ENCODE measurements at places on chromosomes 2 and 18.
A peak's percentile ranks its signal among the peaks of the same experiment; 100 is the strongest.

DNA sequence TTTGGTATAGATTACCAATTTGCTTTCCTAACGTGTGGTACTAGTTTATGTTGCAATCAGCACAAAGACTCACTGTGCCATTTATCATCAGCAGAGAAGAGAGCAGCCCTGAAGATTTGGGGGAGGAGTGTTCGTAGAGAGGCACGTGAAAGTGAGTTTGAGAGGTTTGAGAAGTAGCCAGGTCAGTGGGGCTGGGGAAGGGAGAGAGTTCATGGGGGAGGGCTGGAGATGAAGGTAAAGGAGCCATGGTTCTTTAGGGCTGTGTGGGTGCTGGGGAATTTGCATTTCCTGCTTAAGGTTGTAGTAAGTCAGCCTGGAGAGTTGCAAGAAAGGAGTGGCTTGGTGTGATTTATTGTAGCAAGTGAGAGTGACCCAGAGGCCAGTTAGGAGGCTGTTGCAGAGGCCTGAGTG, 172.1 kb downstream of the NEDD4L start:
- no peak for DNase-seq

DNA sequence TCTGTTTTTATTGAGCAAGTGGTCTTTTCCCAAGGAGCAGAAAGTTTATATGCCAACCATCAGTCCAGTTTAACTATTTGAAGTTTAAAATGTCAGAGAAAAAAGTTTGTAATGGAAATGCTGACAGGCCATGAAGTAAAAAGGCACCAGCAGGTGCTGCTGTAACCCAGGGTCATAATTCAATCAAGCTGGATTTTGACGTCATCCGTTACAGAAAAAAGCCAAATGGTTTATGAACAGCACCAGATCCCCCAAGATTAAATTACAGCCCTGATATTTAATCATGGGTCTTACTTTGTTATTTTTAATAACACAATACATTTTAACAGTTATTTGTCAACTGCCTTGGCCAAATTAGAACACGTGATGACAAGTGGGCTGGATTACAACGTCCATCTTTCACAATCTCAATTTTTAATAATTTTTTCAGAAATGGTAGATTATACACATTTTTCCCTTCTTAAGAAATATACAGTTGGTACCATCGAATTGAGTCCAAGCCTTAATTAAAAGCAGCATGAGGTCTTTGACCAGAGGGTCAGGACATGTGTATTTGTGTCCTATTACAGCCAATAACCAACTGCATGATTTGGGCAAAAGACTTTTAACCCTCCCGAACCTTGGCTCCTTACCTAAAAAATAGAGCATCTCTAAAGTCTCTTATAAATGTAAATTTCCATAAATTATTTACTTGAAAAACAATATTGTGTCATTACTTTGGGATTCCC, 10.0 kb downstream of the TCF4 start:
- no peak for DNase-seq

- DNase-seq = no peak
Measured at GRCh38 chr2:160064916-160065315, 2.5 kb upstream of the PLA2R1 start.

- peak; percentile 33 for DNase-seq
Measured at GRCh38 chr2:235936493-235936892, 231.7 kb downstream of the GBX2 start.

DNA sequence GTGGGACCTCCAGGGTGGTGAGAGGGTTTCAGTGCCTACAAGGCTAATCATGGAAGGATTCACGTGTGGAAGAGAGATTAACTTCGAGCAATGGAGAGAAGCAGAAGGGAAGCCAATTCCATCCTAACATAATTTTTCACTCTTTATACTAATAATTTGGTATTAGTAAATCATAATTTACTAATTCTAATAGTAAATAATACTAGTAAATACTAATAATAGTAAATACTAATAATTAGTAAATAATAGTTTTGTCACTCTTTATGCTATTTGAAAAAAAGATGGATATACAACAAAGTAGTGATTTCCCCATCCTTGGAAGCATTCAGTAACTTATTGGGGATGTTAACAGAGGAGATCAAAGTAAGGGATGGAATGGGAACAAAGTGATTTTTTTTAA, 6.4 kb upstream of the SAG start:
- DNase-seq = no peak

DNA sequence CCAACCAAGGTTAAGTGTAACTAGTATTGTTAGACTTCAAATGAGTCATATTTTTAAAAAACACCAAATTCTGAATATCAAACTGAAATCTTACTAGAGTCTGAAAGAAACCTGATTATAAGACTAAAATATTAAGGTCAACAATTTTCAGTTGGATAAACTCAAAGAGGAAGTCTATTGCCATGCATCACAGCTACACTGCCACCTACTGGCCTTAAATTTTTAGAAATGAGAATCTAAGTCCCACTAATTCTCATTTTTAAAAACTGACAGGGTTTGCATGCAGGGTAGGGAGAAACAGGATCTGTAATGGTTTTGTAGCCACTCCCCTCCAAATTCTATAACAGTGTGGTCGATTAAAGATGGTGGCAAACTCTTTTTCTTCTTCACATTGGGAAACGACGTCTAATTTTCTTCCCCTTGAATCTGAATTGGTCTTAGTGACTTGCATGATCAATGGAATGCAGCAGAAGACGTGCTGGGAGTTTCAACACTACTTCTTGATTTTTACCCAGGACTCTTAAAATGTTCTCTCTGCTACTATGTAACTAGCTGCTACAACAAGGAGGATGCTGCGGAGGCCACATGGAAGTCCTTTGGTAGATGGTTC, 176.1 kb upstream of the SESTD1 start:
- no peak for DNase-seq

- DNase-seq = no peak
Measured at GRCh38 chr2:104429639-104430358, 424.1 kb upstream of the POU3F3 start.

DNA sequence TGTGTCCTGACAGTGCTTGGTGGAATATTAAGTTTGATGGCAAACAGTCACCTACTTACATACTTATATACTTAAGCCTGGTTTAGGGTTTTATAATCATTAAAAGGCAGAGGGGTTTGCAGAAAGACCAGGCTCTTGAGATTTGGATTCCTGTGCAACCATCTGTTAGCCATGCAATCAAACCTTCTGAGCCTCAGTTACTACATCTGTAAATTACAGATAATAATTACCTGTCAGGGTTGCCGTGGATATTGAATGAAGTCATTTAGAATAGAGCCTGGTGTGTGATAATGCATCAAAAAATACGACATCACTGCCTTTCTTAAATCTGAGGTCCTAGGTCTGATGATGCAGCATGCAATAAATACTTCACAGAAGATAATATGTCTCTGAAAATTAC, 152.9 kb downstream of the ARHGAP28 start:
- no peak for DNase-seq

DNA sequence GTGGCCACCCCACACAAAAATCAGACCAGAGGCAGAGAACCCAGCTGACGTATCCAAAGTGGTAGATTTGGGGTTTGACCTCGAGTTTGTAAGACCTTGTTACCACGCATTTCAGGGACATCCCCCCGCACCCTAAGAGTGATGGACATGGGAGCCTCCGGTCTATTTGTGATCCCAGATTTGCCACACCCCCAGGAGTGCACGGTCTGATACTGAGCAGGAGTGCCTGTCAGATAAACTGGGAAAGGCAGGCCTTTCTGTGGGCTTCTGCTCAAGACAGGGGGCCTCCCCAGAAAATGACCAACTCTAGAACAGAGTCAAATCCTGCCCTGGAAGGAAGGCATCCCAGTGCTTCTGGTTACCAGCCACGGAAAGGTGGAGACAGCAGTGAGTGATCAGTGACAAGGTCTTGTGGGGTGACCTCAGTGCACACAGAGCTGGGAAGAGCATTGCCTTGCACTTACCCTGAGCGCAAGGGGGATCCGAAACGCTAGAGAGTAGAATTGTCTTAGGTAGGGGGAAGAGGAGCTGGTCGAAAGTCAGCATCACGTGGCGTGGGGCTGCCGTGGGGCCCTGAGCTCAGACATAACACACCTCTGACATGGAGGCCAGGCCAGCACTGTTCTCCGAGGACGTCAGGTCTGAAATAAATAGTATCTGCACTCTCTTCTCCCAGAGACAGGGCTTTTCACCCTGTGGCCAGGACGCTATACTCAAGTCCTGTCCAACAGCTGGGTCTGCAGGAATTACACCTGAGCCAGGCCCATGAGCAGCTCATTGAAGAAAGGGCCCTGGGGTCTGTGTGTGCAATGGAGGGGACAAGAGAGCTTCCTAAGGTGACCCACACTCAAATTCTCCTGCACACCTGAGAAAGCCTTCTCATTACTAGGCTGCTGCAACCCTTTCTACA, 242.4 kb upstream of the SALL3 start:
- no peak for DNase-seq

GRCh38 chr2:133072837-133073694, 403.1 kb upstream of the LYPD1 start:
- DNase-seq = no peak

- no peak for DNase-seq
Measured at GRCh38 chr18:58307441-58307840, 263.4 kb downstream of the NEDD4L start.

DNA sequence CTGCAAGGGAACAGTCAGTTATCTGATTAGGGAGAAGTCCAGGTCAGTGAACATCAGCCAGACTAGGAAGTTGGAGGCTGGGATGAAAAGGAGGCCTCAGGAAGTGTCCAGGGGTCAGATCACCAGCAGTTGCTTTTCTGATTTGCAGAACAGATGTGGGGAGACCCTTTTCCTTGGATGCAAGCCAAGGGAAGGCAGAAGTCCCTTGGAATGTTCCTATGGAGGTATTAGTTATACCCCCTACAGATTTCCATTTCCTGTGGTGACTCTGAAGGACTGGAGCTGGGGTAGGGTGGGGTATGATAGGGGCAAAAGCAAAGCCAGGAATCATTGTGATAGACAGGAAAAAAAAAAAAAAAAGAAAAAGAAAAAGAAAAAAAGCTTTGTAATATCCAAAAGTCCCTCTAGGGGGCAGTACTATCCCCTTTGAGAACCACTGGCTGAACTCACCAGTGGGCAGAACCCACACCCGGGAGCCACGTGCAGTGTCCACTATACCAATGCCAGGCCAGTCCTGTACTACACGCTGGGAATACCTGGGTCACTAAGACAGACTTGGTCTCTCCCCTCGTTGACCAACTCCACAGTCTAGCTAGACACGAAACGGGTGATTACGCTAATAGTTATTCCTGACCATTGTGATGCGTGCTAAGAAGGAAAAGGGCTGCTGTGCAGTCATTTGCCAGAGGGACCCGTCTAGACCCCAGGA, 7.4 kb downstream of the DYSF start:
- no peak for DNase-seq

DNA sequence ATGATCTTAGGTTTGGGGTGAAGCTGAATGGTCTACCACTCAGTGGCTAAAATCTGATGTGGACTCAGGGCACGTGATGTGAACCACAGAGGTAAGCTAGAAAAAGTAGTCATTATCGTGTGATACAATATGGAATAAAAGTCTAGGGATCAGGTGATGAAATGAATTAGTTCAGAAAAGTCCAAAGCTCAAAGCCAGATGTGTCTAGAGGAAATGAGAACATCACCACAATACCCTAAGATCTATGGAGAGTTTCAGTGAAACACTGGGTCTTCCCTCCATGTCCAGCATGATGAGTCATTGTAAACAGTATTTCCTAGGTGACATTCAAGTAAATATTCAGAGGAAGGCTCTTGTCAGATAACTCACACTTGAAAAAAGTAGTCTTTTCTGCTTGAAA, 1257.4 kb upstream of the ZEB2 start:
- no peak for DNase-seq

- no peak for DNase-seq
Measured at GRCh38 chr18:57806201-57806977, 3.3 kb upstream of the ATP8B1 start.

- no peak for DNase-seq
Measured at GRCh38 chr2:82215212-82215611, 1910.7 kb upstream of the LRRTM1 start.

- no peak for DNase-seq
Measured at GRCh38 chr2:223306371-223306770, 254.4 kb downstream of the KCNE4 start.

GRCh38 chr2:217105733-217106649, 246.1 kb upstream of the TNP1 start:
- DNase-seq = peak; percentile 11

DNA sequence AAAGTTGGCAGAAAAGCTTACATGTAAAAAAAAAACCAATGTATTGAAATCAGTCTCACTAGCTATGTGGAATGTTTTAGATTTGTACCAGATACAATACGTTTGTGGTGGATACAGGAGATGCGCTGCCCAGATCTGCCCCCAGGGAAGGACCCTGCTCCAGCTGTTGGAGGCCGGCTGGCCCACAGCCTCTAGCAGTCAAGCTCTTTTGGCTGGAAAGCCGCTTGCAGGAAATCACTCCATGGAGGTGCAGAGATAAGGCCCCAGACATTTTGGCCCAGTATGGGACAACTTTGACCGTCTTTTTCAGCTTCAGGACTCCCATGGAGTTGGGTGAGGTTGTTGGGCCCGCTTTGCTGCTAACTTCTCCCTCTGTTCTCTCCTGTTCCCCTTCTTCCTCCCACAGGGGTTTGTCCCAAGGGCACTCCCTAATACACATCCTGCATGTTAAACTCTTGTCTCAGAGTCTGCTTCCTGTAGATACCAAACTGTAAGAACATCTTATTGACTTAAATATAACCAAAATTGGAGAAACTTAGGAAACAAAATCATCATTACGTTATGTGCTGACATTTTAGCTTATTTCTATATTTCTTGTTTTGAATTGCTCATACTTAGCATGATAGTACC, 1.7 kb upstream of the QPCT start:
- DNase-seq = no peak

DNA sequence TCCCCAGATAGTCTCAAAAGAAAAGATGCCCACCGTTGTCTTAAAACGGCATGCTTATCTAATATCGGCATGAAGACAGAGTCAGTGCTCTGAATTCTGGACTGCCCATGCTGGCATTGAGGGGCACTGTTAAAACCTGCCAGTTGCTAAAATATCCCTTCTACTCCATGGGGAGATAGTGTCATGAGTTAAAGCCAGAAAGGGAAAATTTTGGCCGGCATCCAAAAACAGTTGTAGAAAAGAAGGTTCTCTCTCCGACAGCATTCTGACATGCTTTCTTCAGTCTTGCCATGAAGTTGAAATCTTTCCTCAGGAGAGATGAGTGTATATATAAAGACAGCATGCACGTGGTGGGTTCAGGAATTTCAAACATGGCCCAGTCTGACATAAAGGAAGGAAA, 401.3 kb upstream of the PIK3C3 start:
- no peak for DNase-seq

DNA sequence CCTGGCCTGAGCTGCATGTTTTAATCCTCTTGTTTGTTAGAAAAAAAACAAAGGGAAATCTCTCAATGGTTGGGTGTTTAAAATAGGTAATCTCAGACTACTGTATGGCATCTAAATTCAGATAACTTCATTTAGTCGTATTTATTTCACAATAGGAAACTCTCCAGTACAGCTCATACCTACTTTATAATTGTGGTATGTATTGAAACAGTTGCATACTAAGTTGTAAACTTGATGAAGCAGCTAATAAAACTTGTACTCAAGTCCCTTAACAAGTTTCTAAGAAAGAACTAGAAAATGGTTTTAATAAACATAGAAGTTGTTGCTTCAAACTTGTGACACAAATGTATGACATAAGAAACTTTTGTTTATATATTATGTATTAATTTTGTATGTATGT, 334.5 kb downstream of the PTPRM start:
- no peak for DNase-seq
